ENCODE measurements at places on chromosomes 1 and 21.

- no peaks in the 10 kb centered on the region for H3K27me3 ChIP-seq
- no peak overlapping the region for H3K27ac ChIP-seq
- no peaks in the 10 kb centered on the region for H3K36me3 ChIP-seq
- DNase-seq, result peak; percentile 63
- H3K4me1 ChIP-seq, result no peaks in the 10 kb centered on the region
- no peak overlapping the region for H3K4me3 ChIP-seq
Observed at GRCh38 chr1:204989266-204990058, 53.5 kb upstream of the CNTN2 start.

DNA sequence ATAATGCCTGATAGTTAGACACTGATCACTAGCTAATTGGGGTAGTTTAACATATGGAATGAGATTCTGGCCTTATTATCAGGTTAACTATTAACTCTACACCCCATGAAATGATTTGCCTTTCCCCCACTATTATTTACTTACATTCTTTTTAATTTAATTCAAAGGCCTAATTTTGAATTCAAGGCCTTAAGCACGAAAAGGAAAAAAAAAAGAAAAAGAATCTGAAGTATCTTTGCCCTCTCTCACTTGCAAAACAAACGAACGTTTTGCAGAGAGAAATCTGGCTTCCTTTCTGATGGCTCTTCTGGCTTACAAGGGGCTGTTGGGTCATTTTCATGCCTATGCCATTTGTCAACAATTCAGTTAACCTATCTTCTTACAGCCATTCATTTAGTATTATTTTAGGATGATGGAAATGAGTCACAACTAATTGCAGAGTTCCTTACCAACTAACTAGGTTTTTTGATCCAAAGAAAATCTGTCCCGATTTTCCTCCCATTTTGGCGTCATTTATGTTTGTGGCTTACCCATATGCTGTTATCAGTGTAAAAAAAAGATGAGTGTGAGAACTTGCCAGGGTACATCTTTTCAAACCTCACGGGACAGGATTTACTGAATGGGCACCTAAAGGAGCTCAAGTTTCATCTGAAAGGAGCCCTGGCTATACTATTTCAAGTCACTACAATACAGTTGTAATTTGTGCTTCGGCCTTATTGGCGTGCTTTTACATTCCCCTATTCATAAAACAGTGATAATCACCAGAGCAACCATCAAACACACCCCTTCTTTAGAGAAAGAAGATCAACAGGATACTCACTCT, 1.9 kb upstream of the ERRFI1 start:
- H3K27me3 ChIP-seq, result no peaks in the 10 kb centered on the region
- peaks cover 41% of the 10 kb centered on the region for H3K4me1 ChIP-seq
- peak overlapping the region; percentile 91 for H3K27ac ChIP-seq
- H3K36me3 ChIP-seq, result no peaks in the 10 kb centered on the region

- H3K4me3 ChIP-seq, result no peak overlapping the region
- H3K27me3 ChIP-seq, result no peaks in the 10 kb centered on the region
- no peaks in the 10 kb centered on the region for H3K4me1 ChIP-seq
- no peaks in the 10 kb centered on the region for H3K36me3 ChIP-seq
- H3K27ac ChIP-seq, result no peak overlapping the region
Observed at GRCh38 chr1:96581772-96582171, 139.8 kb upstream of the PTBP2 start.

- H3K4me3 ChIP-seq, result no peak overlapping the region
- no peaks in the 10 kb centered on the region for H3K36me3 ChIP-seq
- no peaks in the 10 kb centered on the region for H3K27me3 ChIP-seq
- H3K27ac ChIP-seq, result no peak overlapping the region
- H3K4me1 ChIP-seq, result peaks cover under 1% of the 10 kb centered on the region
Observed at GRCh38 chr1:76759171-76759860, 108.0 kb upstream of the ST6GALNAC5 start.

DNA sequence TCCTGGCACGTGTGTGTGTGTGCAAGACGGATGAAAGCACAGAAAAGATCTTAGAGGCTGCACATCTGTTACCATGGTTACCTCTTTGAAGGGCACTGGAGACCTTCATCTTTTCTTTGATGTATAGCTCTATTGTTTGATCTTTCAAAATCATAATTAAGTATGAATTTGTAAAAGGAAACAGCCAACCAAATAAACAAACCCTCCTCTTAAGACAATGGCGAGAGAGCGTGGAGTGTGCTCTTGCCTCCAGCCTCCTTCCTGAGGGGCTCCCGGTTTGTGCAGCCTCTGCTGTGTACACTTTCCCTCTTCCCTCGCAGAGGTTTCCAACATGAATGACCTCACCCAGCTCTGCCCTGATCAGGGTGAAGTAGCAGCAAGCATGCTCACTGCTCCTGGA, 27.9 kb downstream of the CACNA1S start:
- H3K27ac ChIP-seq, result no peak overlapping the region
- no peak overlapping the region for H3K4me3 ChIP-seq
- no peak for DNase-seq
- H3K4me1 ChIP-seq, result no peaks in the 10 kb centered on the region

DNA sequence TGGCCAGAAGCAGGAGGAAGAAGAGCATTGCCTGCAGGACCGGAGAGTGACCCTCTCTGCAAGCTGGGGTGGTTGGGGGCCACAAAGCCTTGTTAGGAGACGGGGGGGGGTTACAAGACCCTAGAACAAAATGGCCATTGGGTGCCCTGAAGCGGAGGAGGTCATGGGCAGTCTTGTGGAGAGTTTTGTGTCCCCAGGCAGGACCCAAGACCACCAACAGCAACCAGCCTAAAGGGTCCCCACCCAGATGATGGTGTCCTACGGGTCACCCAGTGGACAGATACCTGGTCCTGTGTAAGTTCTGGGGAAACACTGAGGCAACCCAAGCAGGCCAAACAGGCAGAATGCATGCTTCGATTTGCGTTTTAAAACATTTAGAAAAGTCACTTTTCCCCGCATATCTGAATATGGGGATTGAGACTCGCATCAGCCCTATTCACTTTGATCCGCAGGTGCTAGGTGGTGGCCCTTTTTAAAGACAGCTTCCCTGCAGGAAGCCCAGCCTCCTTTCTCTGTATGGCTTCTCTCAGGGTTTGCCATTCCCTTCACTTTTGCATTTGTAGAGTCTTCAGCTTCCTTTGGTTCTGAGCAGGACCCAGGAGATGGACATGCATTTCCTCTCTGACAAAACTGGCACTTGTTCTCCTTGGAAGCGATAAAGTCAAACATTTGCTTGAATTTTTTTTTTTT, 21.1 kb downstream of the GNG4 start:
- H3K27ac ChIP-seq, result no peak overlapping the region
- H3K36me3 ChIP-seq, result no peaks in the 10 kb centered on the region
- DNase-seq, result no peak
- H3K27me3 ChIP-seq, result no peaks in the 10 kb centered on the region
- peaks cover 6% of the 10 kb centered on the region for H3K4me1 ChIP-seq

DNA sequence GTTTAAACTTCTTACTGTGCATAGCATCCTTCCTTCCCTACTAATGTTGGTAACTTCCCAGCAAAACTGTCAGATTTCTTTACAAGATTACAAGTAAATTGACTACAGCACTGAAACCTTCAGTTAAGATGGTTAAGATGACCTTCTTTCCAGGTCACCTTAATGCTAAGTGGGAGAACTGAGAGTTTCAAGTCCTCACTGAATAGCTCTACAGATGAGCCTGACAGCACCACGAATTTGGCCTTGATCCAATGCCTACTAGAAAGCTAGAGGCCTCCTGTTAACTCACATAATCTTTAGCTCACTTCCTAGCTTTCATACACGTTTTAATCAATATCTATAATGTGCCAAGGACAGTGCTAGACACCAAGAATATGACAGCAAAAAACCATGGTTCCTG, 276.0 kb upstream of the PLD5 start:
- no peaks in the 10 kb centered on the region for H3K27me3 ChIP-seq
- H3K36me3 ChIP-seq, result no peaks in the 10 kb centered on the region
- no peak overlapping the region for H3K4me3 ChIP-seq
- DNase-seq, result no peak

- no peaks in the 10 kb centered on the region for H3K27me3 ChIP-seq
- no peak for DNase-seq
- H3K4me1 ChIP-seq, result no peaks in the 10 kb centered on the region
Observed at GRCh38 chr1:150683914-150684313, 13.0 kb downstream of the GOLPH3L start.

DNA sequence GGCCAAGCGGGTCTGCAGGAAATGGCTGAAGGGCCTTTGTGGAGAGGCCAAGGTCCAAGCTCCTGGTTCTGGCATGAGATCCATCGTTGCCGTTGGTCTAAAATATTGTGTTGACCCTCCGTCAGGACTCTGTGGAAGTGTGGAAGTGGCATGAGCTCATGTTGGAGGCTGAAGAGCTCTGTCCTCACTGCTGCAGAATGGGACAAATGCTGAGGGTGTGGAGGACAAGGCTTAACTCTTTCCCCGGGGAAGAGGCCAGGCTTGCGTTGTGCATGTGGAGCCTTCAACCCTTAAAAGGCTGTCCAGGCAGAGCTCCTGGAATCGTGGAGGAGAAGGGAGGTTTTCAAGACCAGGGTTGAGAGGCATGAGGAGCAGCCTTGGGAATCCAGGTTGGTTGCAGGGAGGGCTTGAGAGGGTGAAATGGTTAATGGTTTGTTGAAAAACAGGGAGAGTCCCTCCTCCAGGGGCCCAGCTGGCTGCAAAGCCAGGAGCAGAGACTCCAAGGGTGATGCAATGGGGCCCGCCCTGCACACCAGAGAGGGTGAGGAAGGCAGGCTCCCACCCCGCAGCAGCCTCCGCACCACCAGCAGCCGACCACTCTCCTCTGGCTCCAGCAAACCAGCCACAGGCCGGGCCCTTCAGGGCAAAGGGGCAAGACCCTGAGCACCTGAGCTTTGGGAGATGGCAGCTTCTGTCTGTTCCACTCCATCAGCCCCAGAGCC, 6.7 kb upstream of the AHCYL1 start:
- no peak overlapping the region for H3K4me3 ChIP-seq
- no peak for DNase-seq
- no peaks in the 10 kb centered on the region for H3K27me3 ChIP-seq
- no peaks in the 10 kb centered on the region for H3K4me1 ChIP-seq
- no peak overlapping the region for H3K27ac ChIP-seq
- no peaks in the 10 kb centered on the region for H3K36me3 ChIP-seq

DNA sequence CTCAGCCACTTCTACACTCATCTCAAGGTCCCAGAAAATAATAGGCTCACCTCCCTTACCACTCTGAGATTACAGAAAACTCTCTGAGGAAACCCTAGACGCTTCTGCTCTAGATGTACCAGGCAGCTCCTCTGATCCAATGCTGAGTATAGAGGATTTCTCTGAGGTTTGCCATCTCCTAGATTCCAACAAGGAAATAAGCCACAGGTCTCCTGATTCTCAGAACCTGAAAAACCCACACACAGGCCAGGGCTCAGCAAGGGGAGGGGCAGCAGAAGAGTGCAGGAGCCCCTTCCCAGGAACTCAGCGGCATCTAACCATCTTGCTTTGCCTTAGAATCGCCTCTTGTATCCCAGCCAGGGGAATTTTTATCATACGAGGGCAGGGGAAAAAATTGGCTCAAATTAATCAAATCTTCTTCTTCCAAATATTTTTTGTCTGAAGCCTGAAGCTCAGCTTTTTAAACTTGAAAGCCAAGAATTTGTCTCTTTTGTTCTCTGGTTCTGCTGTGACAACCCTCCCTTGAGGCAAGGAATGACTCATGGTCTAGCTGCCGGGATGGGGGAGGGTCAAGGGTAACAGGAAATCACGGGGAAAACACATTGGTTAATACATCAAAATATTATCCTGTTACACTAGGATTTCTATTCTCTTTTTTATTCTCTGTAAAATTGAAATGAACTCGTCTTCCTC, 30.8 kb downstream of the GORAB start:
- no peak overlapping the region for H3K4me3 ChIP-seq
- H3K27ac ChIP-seq, result peak overlapping the region; percentile 55
- H3K36me3 ChIP-seq, result no peaks in the 10 kb centered on the region
- no peaks in the 10 kb centered on the region for H3K4me1 ChIP-seq
- DNase-seq, result peak; percentile 11
- H3K27me3 ChIP-seq, result no peaks in the 10 kb centered on the region

- H3K27ac ChIP-seq, result no peak overlapping the region
- no peak for DNase-seq
- no peaks in the 10 kb centered on the region for H3K27me3 ChIP-seq
- H3K36me3 ChIP-seq, result no peaks in the 10 kb centered on the region
- no peaks in the 10 kb centered on the region for H3K4me1 ChIP-seq
Observed at GRCh38 chr1:43908858-43909257, 24.7 kb upstream of the ARTN start.

GRCh38 chr1:12525311-12526181, 92.5 kb downstream of the DHRS3 start:
- H3K4me1 ChIP-seq, result peaks cover 34% of the 10 kb centered on the region
- H3K27ac ChIP-seq, result peak overlapping the region; percentile 81
- no peak overlapping the region for H3K4me3 ChIP-seq

DNA sequence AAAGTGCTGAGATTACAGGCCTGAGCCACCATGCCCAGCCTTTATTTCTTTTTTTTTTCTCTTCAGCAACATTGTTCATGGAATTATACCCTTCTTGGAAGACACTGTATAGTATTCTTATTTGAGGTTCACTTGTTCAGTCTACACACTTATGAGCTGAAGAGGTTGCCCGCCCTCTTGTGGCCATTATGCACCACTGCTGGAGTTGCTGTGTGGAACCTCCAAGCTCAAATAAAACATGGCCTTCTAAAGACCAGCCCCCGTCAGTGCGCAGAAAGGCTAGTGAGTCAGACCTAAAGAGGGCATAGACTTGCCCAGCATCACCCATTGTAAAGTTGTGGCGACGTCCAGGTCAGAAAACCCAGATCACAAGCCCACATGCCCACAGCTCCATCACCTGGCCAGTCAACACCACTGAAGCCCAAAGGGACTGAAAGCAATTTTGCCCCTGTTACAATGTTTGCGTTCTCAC, 20.4 kb downstream of the LURAP1 start:
- no peaks in the 10 kb centered on the region for H3K36me3 ChIP-seq
- DNase-seq, result peak; percentile 80
- no peaks in the 10 kb centered on the region for H3K27me3 ChIP-seq
- no peak overlapping the region for H3K27ac ChIP-seq
- peaks cover 5% of the 10 kb centered on the region for H3K4me1 ChIP-seq

DNA sequence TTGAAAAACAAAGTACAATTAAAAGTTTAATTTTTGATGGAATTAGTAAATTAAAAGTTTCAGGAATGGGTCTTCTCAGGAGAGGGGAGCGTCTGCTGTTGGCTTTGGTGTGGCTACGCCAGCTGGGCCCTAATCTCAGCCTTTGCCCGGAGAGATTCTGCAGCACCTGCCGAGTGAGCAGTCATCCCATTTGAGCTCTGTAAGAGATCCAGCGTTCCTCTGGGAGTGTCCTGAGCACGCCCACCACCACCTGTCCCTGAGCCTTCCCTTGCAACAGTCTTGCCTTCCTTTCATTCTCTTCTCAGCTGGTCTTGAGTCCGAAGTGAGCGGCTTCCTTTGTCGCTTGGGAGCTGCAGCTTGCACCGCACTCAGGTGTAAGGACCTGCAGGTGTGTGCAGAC, 263.1 kb downstream of the CAMTA1 start:
- no peaks in the 10 kb centered on the region for H3K27me3 ChIP-seq
- H3K4me3 ChIP-seq, result no peak overlapping the region
- H3K27ac ChIP-seq, result no peak overlapping the region
- H3K36me3 ChIP-seq, result no peaks in the 10 kb centered on the region
- no peaks in the 10 kb centered on the region for H3K4me1 ChIP-seq

GRCh38 chr21:21969211-21969610, 971.0 kb downstream of the NCAM2 start:
- no peak for DNase-seq
- H3K27ac ChIP-seq, result no peak overlapping the region
- no peaks in the 10 kb centered on the region for H3K4me1 ChIP-seq
- no peak overlapping the region for H3K4me3 ChIP-seq
- H3K27me3 ChIP-seq, result no peaks in the 10 kb centered on the region

- peak; percentile 46 for DNase-seq
- peak overlapping the region; percentile 73 for H3K4me3 ChIP-seq
- peaks cover 46% of the 10 kb centered on the region for H3K4me1 ChIP-seq
Observed at GRCh38 chr1:9293533-9294404, 1.1 kb downstream of the SPSB1 start.

Measured in thyroid gland (tissue), 4 donors.